Stimulated activated CD8-positive, alpha-beta memory T cell treated with anti-CD3 and anti-CD28 coated beads, Interleukin-15, amount 100 ng/mL, for 4 hours (primary cell): ENCODE measurements at places on chromosomes 7 and 10.

- no peak for DNase-seq
These were observed 193.7 kb upstream of the CSTF2T start for GRCh38 chr10:51892965-51893658.

- no peak for DNase-seq
These were observed 33.4 kb upstream of the NRBF2 start for GRCh38 chr10:63099734-63100133.

DNA sequence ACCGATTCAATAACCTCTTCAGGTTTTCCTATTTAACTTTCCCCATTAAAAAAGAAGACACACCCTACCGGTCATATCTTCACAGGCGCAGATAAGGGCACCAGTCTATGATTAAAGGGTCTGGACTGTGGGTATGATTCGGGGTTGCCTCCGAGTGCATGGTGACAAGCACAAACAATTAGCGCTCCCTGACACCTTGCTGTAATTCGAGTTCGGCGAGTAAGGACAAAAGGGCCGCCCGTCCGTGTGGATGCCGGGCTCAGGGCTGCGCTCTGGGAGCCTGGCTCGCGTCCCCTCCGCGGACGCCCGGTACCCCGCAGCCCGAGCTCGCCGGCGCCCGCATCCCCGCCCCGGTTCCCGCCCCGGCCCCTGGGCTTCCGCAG lies 111.9 kb upstream of the RHEB start:
- no peak for DNase-seq

GRCh38 chr10:132243626-132244025 lies 56.9 kb downstream of the DPYSL4 start:
- no peak for DNase-seq

GRCh38 chr10:93440591-93441091 lies 41.5 kb downstream of the MYOF start:
- no peak for DNase-seq

- no peak for DNase-seq
These were observed 42.6 kb upstream of the CC2D2B start for GRCh38 chr10:95864906-95865813.

GRCh38 chr7:80937336-80937735 lies 18.5 kb upstream of the SEMA3C start:
- no peak for DNase-seq
